ENCODE measurements at places on chromosomes 12 and 14. TPM values are rescaled to one million over a fixed set of nuclear protein-coding genes. Genes with fewer than 3 reads are reported as not detected.

DNA sequence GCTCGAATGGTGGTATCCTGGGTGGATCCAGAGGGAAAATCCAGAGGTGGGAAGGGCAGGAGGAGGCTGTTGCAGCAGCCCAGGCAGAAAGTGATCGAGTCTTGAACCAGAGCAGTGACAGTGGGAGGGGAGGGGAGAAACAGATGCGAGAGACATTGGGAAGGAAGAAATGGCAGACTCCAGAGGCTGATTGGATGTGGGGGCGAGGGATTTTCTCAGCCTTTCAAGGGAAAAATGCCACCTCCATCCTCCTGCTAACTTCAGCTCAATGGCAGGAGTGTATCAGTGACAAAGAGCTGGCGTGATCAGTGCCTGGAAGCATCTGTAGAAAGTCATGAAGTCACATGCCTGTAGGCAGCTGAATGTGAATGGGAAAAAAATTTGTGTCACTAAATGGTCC, 38.6 kb upstream of the NRXN3 start:
- no peak for DNase-seq

DNA sequence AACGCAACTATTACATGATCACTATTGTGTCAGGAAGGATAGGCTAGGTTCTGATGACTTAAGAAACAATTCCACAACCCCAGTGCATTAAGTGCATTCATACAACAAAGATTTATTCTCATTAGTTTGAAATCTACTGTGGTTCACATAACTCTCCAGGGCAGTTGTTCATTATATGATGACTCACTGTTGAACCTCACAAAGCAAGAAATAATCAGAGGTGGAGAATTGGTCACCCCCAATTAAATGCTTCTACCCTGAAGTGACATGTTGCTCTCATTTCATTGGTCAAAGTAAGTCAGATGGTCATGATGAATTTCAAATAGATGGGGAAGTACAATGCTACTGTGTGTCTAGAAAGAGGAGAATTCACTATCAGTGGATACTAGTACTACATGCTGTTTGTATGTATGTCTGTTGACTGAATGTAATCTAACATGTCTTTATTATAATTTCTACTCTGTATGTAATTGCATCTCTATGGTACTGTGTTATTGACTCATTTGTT, 6.1 kb upstream of the HELB start:
- DNase-seq: peak; percentile 78

DNA sequence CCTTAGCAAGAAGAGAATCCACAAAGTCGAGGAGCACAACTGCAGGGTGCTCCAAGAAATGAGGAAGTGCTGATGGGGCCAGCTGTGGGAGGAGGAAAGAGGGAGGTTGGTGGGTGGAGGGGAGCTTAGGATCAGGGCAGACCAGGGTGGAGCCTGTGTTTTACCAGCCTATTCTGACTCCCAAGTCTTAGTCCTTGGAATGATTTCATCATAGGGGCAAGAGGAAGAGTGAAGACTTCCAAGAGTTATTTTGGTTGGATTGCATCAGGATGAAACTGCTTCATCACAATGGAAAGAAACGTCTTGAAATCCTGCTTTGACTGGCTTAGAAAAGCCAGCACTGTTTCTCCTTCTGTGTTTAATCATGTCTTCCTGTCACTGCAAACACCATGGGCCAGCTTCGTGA, 194.0 kb downstream of the DPF3 start:
- peak; percentile 34 for DNase-seq

The CLEC4D gene
- not detected for total RNA-seq

The KLRG1 gene
- total RNA-seq: 1.1 TPM
